ENCODE measurements at places on chromosomes 4 and X.

GRCh38 chrX:17242470-17242869 is 132.5 kb upstream of the NHS start:
- peak; percentile 38 for DNase-seq

DNA sequence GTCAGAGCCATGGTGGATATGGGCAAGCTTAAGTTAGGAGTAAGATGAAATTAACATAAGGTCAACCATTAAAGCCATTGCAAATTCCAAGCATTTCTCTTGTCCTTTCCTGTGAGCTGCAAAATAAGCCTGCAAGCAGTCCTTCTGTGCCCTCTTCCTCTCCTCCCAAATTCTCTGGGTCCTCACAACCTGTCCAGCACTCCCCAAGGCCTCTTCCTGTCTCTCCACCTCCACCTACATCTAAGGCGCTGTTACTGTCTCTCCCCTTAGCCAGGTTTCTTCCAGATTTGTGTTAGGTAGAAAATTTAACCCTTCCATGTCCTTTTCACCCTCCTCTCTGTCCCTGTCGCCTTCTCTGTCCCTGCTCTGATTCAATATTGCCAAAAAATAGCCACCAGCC is 22.2 kb downstream of the ETDC start:
- DNase-seq = no peak

DNA sequence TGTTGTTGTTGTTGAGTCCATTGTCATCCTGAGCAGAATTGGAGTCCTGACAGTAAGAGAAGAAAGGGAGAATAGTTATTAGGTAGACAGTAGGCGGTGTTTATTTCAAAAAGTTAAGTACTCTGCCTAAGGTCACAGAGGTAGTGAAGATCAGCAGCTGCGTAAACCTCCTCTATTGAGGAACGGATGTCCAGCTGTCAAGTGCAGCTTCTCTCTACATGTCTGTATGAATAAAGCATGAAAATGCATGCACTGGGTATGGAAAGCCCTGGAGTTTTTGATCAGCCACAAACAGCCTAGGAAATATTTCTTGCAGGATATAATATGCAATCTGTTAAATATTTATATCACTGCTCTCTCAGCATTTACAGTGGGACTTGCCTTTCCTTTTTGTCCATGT is 109.4 kb upstream of the CBLL2 start:
- no peak for DNase-seq

DNA sequence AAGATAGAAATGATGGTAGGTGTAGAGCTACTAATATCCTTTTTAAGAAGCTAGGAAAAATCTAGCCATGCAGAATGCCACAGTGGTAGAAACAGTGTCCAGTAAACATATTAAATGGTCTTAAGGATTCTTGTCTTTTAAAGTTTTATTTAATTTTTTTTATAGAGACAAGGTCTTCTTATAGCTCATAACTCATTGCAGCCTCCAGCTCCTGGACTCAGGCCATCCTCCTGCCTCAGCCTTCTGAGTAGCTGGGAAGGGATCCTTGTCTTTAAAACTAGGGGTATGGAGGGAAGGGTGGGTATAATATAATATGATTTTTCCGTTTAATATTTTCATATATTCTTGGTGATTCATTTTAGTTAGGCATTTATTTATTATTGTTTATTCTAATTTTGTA is 3.8 kb downstream of the TMEM165 start:
- DNase-seq = no peak

- no peak for DNase-seq
These were observed 128.5 kb downstream of the PRSS12 start for GRCh38 chr4:118224243-118224829.

DNA sequence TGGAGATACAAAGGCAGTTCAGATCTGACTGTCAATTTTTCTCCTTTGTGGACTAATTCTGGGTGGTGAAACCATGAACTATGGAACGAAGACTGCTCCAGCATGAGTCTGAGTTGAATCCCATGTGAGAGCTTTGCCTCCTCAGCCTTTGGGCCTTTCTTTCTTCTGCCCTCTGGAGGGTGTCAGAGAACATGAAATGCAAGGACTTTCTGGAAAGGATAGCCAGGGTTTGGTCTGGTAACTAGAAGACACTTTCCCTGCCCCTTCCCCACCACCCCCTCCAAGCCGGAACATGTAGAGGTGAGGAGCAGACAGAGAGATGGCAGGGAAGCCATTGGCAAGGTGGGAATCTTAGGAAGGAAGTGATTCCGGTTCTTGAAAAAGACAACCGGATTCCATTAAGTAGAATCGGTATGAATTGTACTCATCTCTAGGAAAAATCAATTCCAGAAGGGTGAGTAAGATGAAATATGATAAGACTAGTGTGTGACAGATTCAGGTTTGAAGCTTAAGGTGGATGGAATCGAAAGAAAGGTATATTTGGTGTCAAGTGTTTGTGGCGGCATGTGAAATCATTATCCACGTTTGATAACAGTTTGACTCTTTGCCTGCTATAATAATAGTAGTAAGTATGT is 19.0 kb downstream of the FHL1 start:
- no peak for DNase-seq

Data from left hindlimb (tissue), 1 donor.